ENCODE measurements at places on chromosomes 12 and 14.

- no peak for DNase-seq
Measured at GRCh38 chr14:81269100-81269978, 48.6 kb upstream of the GTF2A1 start.

DNA sequence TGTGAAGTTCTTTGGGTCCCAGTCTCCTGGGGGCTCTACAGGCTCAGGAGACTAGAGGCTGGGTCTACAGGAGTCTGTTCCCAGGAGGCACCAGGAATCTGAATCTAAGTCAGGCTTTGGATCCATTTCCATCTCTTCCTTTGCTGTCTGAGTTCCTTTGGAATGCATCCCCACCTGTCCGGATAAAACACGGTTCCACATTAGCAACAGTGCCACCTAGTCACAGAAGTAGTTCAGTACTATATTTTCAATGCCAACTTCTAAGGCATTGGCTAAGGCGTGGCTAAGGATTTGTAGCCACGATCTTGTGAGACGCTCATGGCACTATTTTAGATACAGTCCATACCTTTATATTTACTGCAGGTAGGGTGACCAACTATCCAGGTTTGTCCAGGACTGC lies 15.1 kb downstream of the ZC2HC1C start:
- DNase-seq, result no peak

- DNase-seq, result no peak
Measured at GRCh38 chr12:81499809-81500208, 259.3 kb downstream of the PPFIA2 start.

GRCh38 chr12:25960143-25960542 lies 1.7 kb downstream of the RASSF8 start:
- no peak for DNase-seq

GRCh38 chr14:103886304-103887169 lies 39.2 kb upstream of the PPP1R13B start:
- DNase-seq, result no peak

DNA sequence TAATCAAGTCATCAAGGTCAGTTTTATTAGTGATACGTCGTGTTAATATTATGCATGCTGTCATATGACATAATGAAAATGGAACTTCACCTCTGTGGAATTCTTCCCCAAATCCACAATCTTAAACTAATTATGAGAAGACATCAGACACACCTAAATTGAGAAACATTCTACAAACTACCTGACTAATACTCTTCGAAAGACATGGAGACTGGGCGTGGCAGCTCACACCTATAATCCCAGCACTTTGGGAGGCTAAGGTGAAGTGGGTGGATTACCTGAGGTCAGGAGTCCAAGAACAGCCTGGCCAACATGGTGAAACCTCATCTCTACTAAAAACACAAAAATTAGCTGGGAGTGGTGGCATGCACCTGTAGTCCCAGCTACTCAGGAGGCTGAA lies 33.3 kb upstream of the KRAS start:
- DNase-seq, result no peak

DNA sequence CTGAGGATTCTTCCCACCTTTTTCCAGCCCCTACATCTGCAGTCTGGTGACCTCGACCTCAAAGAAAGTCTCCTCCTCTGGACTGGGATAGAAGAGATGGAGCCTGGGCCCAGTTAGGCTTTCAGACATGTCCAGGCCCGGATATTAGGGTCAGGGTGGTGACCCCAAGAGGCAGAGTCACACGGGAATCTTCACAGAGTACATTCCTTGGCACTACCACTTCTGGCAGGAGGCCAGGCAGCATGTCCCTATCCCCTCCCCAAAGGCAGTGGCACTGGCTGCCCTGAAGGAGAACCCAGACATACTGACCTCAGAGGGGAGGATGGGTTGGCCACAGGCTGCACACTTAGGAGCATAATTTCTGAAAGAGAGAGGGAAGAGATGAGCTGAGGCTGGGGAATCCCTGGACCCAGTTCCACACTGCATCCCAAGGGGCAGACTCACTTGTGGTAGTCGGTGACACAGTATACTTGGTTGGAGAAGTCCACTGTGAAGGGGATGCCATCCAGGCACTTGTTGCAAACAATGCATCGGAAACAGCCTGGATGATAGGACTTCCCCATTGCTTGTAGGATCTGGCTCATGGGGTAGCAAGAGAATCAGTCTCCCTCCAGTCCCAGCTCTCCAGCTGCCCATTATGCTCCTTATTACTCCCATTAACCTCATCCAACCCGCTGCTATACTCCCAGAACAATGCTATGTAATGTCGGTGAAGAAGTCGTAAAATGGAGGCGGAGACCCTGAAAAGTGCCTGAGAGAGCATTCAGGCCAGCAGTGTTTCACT lies 7.6 kb downstream of the AJUBA start:
- DNase-seq, result no peak

- no peak for DNase-seq
Measured at GRCh38 chr12:109680264-109681005, 33.2 kb upstream of the FAM222A start.

- no peak for DNase-seq
Measured at GRCh38 chr12:19288603-19289244, 150.6 kb upstream of the AEBP2 start.

DNA sequence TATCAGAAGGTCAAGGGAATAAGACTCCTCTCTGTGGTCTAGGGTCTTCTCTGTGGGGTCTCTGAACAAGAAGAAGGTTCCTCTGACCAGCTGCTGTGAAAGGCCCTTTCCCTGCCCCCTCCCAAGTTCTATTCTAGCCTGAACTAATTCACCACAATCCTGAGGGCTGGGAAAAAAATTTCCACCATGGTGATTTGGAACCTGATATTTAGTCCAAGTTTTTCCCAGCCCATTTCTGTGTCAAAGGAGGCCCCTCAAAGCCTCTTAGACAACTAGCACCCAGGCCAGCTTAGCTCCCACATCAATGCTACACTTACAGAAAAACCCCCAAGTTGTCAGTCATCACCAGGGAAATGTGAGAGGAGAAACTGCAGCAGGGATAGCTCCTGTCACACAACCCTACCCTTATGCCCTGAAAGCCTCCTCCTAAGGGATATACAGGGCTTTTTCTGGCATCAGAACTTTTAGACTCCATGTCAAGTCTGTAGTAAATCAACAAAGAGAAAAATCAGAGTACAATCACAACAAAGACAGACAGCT lies 4.5 kb downstream of the FMNL3 start:
- DNase-seq, result no peak

Measured in activated CD8-positive, alpha-beta memory T cell treated with anti-CD3 and anti-CD28 coated beads for 1 hour (primary cell).